ENCODE measurements at places on chromosomes 3 and 15.

DNA sequence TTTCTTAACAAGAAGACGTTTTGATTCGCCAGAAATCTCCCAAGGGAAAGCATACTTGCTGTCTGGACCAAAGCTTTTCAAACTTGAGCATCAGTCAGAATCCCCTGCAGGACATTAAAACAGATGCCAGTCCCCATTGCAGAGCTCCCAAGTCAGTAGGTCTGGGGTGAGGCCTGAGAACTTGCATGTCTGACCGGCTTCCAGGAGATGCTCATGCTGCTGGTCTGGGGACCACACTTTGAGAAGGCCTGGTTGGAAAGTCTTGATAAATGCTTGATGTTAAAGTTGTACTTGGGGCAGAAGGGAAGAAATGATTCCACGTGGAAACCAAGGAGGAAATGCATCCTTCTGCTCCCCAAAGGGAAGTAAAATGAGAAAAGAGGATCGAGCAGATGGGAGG is 24.3 kb upstream of the CAV3 start:
- DNase-seq, result no peak

GRCh38 chr15:80450811-80451321 is 46.7 kb downstream of the ARNT2 start:
- DNase-seq, result no peak

- DNase-seq, result no peak
Observed at GRCh38 chr3:114205541-114205940, 26.7 kb upstream of the DRD3 start.

DNA sequence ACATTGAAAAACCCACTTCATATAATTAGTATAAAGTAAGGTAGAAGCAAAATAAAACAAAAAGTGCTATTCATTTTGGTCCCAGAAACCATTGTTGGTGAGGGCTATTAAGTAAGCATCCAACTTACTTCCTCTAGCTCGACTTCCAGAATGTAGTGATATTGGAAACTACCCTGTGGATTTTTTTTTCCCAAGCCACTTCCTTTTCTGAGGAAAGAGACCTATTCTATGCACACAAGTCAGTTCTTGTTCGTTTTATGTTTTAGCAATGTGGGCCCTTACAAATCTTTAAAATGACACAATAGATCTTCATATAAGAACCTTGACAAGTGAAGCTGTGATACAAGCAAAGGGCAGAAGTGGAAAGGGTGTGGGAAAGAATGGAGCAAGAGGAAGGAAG is 402.0 kb upstream of the TBL1XR1 start:
- DNase-seq, result no peak

DNA sequence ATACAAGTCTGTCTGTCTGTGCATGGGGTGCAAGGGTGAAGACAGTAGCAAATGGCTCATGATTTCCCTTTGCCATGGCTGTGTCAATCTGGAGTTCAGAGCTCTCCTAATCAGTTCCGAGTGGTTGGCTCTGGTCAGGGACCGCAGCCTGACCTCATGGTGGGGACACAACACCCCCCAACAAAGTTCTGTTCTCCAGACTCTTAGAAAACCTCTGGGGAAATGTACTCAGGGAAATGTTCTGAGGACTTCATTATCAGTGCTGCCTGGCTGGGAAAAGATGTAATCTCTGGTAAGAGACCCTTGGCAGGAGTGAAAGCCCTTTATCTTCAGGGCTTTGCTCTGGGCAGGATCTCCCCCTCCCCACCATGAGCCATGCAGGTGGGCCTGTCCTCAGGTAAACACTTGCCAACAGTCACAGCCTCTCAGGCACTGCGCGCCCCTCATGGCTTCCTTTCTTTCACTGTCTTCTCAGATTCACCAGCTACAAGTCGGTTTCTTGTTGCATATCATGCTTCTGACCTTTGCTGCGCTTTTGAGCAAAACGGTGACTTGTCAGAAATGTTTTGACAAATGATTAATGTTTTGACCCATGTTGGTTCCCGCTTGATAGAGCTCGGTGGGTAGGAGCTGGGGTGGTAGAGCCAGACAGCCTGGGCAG is 95.5 kb downstream of the ST6GAL1 start:
- DNase-seq, result no peak

GRCh38 chr3:68483041-68483440 is 449.3 kb downstream of the TAFA4 start:
- no peak for DNase-seq

Data from HL-60 (cell line).